ENCODE measurements at places on chromosomes 7 and 10.

- DNase-seq: no peak
Observed at GRCh38 chr10:6061056-6061455, 1.1 kb downstream of the IL2RA start.

- no peak for DNase-seq
Observed at GRCh38 chr10:44984671-44985101, 6.1 kb upstream of the DEPP1 start.

- DNase-seq: no peak
Observed at GRCh38 chr7:107628461-107629064, 32.1 kb upstream of the SLC26A4 start.

DNA sequence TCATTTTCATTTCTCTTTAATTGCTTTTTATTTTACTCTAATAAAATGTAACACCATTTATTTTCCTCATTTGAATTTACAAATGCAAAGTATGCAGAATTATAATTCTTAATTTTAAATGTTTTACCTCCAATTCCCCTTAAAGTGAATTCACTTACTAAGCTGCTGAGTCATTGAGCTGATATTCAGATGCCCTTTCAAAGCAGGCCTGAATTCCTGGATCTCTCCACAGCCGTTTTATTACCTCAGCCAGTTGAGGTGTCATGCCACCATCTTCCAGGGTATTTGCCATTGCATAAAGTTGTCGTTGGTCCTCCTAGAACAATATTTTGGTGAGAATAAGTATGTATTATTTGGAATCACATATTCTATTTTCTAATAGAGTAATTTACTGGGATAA lies 33.2 kb downstream of the GNAT3 start:
- no peak for DNase-seq

DNA sequence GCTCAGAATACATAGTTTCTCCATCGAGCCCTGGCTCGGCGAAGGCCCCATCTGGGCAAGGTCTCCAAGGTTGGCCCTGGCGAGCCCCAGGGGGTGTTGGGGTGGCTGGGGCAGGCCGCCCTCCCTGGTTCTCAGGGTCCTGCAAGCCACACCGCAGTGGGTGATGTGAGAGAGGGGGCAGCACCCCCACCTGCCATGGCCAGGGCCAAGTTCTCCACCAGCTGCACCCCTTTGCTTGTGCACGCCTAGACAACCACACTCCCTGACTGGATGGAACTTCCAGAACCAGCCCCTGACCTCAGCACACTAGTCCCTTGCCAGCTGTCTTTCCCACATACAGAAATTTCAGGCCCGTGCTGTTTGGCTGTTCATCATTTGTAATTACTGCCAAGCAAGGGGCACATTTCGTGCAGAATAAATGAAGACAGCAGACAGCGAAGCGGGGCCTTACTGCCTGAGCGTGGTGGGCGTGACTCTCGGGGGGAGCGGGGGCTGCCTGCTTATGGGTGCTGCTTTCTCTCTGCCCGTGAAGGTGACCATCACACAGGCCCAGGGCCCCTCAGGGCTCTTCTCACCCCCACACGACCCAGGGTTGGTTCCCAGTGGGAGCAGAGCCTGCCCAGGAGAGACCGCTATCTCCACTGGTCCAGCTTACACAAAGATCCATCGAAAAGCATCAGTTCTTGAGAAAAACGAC lies 85.9 kb downstream of the ADARB2 start:
- no peak for DNase-seq

DNA sequence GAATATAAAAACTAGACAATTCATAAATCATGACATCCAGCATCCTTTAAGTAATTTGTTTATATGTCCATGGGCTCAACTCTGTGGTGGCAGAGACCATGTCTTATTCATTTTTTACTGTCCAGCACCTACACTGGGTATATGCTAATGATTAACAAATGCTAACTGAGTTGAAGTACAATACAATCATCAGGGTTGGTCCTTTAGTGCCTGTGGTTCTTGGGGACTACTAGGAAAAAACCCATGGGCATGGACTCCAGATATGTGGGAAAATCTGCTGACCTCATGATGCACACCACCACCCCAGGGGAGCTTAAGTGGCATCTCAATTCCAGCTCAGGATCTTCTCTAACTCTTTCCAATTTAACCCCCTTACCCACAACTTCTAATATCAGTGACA lies 85.3 kb upstream of the YAE1 start:
- no peak for DNase-seq

GRCh38 chr7:33287738-33288137 lies 158.4 kb downstream of the BBS9 start:
- DNase-seq: no peak

DNA sequence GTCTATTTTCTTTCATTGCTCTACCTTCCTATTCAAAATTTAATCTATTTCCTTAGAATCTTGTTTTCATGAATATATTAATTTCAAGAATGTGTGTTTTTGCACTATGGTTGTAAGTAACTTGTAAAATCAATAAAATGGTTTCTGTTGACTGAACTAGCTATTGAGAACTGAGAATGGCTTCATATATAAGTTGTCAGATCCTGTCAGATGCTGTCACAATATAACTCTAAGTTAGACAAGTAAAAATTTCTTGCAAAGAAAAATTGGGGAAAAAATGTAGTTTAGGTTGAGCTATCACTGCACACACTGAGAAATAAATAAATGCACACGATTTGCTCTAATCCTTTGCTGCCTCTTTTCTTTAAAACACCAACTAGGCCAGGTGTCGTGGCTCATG lies 89.8 kb downstream of the RAB11FIP2 start:
- no peak for DNase-seq

- no peak for DNase-seq
Observed at GRCh38 chr7:100677308-100678267, 4.0 kb downstream of the GNB2 start.

- no peak for DNase-seq
Observed at GRCh38 chr7:55063633-55064032, 44.8 kb downstream of the EGFR start.
